Tongue (tissue), 3 donors: ENCODE measurements at places on chromosomes 12 and 14. TPM values are rescaled to one million over a fixed set of nuclear protein-coding genes. Genes with fewer than 3 reads are reported as not detected.

SAMD15 gene
- 0.51 TPM for total RNA-seq

GRIP1 gene
- 5.4 TPM for total RNA-seq

GPR68 gene
- total RNA-seq: 2.9 TPM

DNA sequence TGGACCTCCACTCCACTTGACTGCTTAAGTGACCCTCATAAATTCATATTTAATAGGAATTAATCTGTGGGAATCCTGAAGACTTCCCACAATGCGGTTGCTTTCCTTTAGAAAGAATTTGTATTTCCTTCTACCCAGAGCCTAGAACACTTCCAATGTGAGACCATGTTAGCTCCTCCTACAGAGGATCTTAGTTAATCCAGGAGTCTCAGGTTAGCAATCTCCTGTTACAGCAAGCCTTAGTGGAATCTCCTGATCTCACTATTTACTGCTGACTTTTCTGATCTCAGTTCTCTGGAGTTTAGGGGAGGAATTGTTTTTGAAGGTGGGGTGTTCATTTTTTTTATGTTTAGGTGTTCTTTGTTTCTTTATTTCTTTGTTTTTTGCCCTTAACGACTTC lies 186.0 kb downstream of the SLC25A21 start:
- DNase-seq: no peak

GRCh38 chr12:65818454-65819382 lies 5.6 kb upstream of the HMGA2 start:
- no peak for DNase-seq

DNA sequence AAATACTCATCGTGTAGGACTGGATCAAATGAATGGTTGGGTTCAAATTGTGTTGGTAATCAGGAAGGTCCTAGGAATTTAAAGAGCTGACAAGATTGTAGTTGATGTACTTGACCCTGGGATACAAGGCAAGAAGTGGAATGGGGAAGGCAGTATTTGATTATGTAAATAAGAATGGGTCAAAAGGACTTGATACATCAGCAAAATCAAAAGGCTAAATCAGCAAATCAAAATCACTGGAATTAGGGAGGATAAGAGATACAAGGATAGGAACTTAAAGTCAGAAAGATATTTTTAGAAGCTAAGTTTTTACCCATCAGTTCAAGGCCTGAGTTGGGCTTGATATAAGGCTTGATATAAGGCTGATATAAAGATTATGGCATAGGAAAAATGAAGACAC lies 65.8 kb downstream of the VEZT start:
- no peak for DNase-seq

GRCh38 chr12:33944703-33945437 lies 77.4 kb upstream of the ALG10 start:
- no peak for DNase-seq

DNA sequence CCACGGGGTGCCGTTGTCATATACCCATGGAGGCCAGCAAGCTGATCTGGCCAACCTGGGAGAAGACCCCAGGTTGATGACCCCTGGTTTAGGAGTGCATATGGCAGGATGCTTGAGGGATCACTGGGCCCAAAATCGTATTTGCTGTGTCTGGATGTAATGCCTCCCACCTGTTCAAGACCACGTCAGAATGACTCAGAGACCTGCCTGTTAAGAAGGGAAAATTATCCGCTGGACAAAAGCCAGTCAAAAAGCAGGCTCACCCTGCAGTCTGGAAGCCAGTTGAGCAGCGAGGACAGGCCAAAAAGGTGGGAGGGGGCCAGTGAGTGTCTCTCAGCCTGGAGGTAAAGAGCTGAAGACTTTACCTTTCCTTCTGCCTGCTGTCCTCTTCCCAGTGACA lies 449.2 kb downstream of the DPF3 start:
- DNase-seq: peak; percentile 38

DNA sequence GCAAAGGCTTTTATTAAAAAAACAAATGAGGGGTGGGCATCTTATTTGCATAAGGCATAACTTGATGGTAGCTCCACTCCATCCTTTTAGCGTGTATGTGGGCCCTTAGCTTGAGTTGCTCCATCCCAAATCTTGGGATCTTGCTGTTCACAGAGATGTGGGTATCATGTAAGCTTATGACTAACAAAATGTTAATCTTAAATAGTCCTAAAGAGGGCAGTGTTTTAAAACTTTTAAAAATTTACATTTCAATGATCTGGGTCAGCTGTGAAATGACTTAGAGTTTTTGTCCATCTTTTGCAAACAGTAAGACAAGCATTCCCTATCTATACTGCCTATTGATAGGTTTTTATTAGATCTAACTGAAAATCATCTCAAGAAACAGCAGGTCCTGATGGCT lies 86.0 kb downstream of the SLCO1A2 start:
- DNase-seq: peak; percentile 16

- DNase-seq: no peak
Observed at GRCh38 chr12:16587514-16587913, 18.4 kb downstream of the LMO3 start.

- no peak for DNase-seq
Observed at GRCh38 chr12:6426882-6427671, 17.7 kb upstream of the CD27 start.

DNA sequence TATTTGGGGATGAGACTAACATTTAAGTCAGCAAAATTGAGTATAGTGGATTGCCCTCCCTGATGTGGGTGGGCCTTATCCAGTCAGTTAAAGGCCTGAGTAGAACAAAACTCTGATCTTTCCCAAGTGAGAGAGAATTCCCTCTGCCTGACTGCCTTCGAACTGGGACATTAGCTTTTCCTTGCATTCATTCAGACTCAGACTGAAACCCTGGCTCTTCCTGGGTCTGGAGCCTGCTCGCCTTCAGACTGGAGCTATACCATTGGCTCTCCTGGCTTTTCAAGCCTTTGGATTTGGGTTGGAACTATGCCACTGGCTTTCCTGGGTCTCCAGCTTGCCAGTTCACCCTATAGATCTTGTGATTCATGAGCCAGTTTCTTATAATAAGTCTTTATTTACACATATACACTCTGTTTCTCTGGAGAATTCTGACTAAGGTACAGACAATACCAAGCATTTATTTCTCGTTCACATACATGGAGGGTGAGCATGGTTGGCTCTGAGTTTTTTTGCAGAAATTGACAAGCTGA lies 296.5 kb downstream of the ERC1 start:
- DNase-seq: no peak

DNA sequence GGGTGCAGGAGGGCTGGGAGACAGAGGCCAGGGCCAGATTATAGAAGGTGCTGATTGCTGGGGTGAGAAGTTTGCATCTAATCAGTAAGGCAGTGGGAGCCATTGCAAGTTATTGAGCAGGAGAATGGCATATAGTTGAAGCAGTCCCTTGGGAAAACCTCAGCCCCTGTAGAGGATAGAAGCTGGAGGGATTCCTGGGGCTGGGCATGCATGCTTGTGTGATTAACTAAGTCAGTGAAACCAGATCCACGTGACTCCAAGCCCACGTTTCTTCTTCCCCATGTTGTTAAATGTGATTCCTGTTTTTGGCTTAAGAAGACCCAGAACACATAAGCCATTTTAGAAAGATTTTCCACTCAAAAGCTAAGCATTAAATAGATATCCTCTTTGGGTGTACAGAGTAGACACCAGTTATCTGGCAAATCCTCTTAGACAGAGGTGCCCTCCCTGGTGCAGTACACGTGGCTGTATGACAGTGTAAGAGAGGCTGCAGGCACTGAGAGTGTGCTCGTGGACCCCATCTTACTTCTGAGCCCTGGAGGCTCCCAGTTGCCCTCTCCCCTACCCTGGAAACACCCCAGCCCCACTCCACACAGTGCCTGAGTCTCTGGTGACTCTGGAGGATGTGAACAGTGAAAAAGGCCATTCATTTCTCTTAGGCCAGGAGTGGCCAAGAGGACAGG lies 3.2 kb downstream of the C14orf132 start:
- DNase-seq: no peak

- no peak for DNase-seq
Observed at GRCh38 chr12:120142231-120142877, 25.8 kb upstream of the RAB35 start.

GRCh38 chr12:78269620-78270019 lies 438.9 kb downstream of the NAV3 start:
- no peak for DNase-seq

GRCh38 chr12:51682981-51683380 lies 91.9 kb downstream of the SCN8A start:
- DNase-seq: no peak

DNA sequence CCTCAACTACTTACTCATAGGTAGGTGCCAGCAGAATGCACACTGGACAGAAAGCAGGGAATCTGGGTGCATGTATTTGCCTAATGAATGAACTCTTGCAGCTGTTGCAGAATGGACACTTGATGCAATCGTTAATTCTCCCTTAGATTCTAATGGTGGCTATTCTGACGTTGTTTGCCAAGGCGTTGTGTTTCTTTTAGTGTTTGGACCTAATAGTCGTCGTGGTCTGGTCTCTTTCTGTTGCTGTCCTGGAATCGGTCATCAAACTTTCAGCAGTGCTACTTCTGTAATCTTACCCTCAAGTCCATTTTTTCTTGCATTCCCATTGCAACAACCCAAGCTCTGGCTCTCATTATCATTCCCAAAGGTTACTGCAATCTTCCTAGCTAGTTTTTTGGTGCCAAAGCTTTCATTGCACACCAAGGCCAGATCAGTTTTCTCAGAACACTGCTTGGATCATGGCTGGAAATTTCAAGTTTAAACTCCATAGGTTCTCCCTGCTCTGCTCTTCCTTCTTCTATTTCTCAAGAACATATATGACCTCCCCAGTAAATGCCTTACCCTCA lies 31.3 kb downstream of the BMP4 start:
- DNase-seq: no peak

DNA sequence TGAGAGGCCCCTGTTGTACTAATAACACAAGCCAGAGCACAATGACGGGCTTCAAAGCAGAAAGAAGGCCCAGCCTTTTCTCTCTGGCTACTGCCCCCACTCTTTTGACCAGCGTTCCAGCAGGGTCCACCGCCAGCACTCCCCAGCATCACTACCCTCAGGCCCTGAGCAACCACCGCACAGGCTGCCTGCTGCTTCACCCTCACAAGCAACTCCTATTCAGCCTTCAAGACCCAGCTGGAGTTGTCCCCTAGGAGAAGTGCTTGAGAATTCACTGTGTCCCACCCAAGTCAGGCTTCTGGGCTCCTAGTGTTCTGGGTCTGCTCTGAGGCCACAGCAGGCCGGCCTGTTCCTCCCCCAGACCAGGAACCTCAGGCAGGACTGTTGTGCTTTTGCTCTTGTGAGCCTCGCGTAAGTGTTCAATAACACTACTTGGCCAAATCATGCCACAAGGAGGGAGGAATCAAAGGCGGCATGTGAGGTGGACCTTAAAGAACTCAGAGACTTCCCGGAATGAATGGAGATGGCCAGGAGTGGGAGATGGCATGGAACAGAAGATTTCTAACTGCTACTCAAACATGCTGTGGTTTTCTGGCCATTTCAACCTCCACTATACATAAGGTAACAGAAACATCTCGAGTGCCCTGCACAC lies 83.3 kb upstream of the GPR68 start:
- no peak for DNase-seq

- DNase-seq: no peak
Observed at GRCh38 chr12:131948166-131948712, 1.5 kb upstream of the EP400 start.

- DNase-seq: peak; percentile 88
Observed at GRCh38 chr12:14769969-14770495, 33.2 kb downstream of the WBP11 start.

- DNase-seq: no peak
Observed at GRCh38 chr12:59646636-59647035, 50.8 kb downstream of the SLC16A7 start.

DNA sequence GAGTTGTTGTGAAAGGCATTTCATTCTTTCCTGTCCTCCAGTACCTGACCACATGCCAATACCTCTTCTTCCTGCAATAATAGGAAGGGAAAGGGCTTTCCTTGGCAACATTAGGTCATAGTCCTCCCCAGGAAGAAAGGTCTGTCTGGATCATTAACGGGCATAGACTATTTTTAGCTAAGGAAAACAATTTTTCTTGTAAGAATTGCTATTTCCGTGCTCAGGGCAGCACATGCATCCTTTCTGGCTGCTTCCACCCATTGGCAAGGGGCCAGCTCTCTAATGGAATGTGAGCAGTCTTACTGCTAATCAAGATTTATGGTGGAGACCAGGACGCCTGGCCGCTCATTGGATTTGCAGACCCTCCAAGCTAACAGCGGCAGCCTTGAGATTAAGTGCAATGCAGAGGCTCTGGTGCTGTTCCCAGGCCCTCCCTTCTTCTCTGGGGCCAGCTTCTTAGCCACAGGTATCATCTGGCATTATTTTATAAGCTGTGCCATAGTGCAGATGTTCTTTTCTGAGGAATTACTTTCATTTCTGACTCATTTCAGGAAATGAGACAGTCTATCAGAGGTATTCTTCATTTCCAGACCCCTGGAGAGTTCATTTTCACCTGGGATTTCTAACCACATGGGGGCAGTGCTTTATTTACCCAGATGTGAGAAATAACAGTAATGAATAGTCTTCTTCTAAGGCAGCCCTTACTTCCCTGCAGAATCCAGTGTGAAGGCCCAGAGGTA lies 52.9 kb downstream of the ANO6 start:
- DNase-seq: peak; percentile 86

- no peak for DNase-seq
Observed at GRCh38 chr12:24256684-24257083, 307.2 kb upstream of the SOX5 start.

GRCh38 chr14:104706733-104707607 lies 17.1 kb upstream of the ADSS1 start:
- DNase-seq: peak; percentile 78

- DNase-seq: no peak
Observed at GRCh38 chr14:52053044-52053443, 15.8 kb downstream of the NID2 start.

DNA sequence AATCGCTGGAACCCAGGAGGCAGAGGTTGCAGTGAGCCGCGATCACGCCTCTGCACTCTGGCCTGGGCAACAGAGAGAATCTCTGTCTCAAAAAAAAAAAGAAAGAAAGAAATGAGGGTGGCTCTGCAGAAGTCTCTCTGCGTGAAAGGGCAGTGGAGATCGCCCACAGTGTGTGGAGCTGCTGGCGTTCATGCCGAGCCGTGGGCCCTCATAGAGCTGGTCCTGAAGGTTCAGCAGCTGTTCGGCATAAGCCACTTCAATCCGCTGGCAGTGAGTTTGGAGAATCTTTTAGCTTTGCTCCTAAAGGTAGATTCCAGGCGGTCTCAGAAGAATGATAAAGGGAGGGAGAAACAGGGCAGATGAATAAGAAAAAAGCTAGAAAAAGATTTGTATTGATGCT lies 36.7 kb upstream of the ATP2A2 start:
- peak; percentile 47 for DNase-seq
